Endodermal cell (in vitro differentiated cells): ENCODE measurements at places on chromosomes 3 and 15. TPM values are rescaled to one million over a fixed set of nuclear protein-coding genes. Genes with fewer than 3 reads are reported as not detected.

FSIP1 gene
- total RNA-seq = 0.73 to 0.80 TPM (median 0.77 TPM) in 3 replicates

MESP2 gene
- 1.3 to 1.9 TPM (median 1.6 TPM) in 3 replicates for total RNA-seq

DCP1A gene
- 34.6 to 36.8 TPM (median 36.3 TPM) in 3 replicates for total RNA-seq

STARD9 gene
- 2.0 and 2.9 TPM in 2 replicates for total RNA-seq

SETD5 gene
- 289 to 462 TPM (median 318 TPM) in 3 replicates for total RNA-seq

ASB14 gene
- total RNA-seq = not detected in 2 replicates

RAB6B gene
- 3.0 and 3.3 TPM in 2 replicates for total RNA-seq

DLL4 gene
- total RNA-seq = 0.16 and 0.20 TPM in 2 replicates

LRRN1 gene
- 62.8 to 119 TPM (median 109 TPM) in 3 replicates for total RNA-seq

PLSCR5 gene
- total RNA-seq = not detected in 3 replicates

CLDN18 gene
- 0.15 to 0.75 TPM (median 0.27 TPM) in 3 replicates for total RNA-seq

FAM240A gene
- total RNA-seq = not detected in 3 replicates

FGF7 gene
- total RNA-seq = not detected in 2 replicates

SNRPN gene
- total RNA-seq = 278 to 298 TPM (median 287 TPM) in 3 replicates

SPTSSB gene
- 0.12 to 0.64 TPM in 2 of 3 replicates, not detected in the other for total RNA-seq

CCR1 gene
- total RNA-seq = 0.11 TPM in 1 of 3 replicates, not detected in the others

STRA6 gene
- total RNA-seq = 25.7 to 119 TPM (median 26.2 TPM) in 3 replicates

CAMP gene
- not detected in 2 replicates for total RNA-seq

ANKUB1 gene
- not detected in 2 replicates for total RNA-seq

SUSD5 gene
- 0.82 to 2.1 TPM (median 1.3 TPM) in 3 replicates for total RNA-seq

ADAMTS7 gene
- total RNA-seq = 42.5 and 55.8 TPM in 2 replicates

CAMKV gene
- total RNA-seq = 0.70 to 0.75 TPM (median 0.72 TPM) in 3 replicates

C3orf52 gene
- total RNA-seq = 5.2 TPM in 2 replicates

NR1I2 gene
- total RNA-seq = 0.18 and 0.29 TPM in 2 replicates

GOLGA8S gene
- 0.07 TPM in 1 of 2 replicates, not detected in the other for total RNA-seq

CHRFAM7A gene
- total RNA-seq = 1.1 and 1.6 TPM in 2 replicates

OR5H14 gene
- not detected in 3 replicates for total RNA-seq

MRPS25 gene
- 100 and 101 TPM in 2 replicates for total RNA-seq

SLC24A5 gene
- total RNA-seq = not detected in 2 replicates

NMB gene
- total RNA-seq = 5.3 and 7.5 TPM in 2 replicates

RARB gene
- total RNA-seq = 17.4 and 21.5 TPM in 2 replicates
